H1 (cell line): ENCODE measurements at places on chromosomes 13 and 19. TPM values are rescaled to one million over a fixed set of nuclear protein-coding genes. Genes with fewer than 3 reads are reported as not detected.

DNA sequence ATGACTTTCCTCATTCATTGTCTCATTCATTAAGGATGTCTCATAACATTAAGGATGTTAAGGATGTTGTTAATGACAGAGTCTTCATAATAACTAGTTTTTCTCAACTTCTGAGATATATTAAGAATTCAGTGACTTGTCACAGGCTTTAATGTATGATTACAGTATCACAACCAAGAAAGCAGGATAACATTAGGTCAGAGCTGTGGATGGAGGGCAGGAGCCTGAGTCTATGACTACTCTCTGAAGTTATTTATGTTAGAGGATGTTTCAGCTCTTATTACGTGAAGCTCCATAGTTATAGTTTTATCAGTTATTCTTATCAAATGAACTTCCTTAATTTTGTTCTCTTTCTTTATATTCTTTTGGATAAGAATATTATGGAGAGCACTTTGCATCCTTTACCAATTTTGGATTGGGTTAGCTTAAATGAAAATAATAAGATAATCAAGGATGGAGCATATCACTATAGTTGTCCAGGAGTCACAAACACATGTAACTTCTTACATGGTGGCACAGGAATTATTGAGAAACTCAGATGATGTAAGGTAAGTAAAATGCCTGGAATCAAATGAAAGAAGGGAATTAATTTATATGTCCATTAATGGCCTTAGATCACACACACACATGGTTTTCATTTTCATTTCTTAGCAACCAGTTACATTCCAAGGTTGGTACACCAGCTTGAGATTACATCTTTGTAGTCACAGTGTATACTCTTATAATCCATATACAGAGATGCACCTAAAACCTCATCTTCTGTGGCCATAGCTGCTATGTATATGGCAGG lies 57.0 kb downstream of the SLC10A2 start:
- DNase-seq: no peak
- H3K27ac ChIP-seq: no peak overlapping the region
- H3K27me3 ChIP-seq: no peaks in the 10 kb centered on the region
- H3K4me1 ChIP-seq: no peaks in the 10 kb centered on the region

DNA sequence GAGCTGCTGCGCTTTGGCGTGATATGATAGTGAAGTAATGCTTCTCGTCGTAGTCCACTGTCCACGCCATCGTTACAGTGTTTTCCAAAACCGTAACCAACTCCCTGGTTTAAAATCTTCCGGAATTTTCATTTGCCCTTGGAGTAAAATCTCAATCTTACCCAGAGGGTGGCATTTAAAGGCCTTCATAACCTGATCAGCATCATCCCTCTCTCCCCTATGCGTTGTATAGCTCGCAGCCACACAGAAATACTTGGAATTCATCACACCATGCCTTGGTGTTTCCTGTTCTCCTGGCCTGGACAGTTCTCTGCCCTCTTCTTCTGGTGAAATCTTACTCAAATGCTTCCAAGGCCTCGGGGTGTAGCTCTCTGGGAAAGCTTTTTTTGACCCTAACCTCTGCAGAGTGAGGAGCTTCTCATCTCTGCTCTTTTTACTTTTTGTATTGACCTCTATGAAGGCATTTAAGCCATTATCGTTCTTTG lies 839 bp downstream of the MPHOSPH8 start:
- H3K4me3 ChIP-seq: peak overlapping the region; percentile 80
- no peak overlapping the region for H3K27ac ChIP-seq
- no peaks in the 10 kb centered on the region for H3K27me3 ChIP-seq
- H3K36me3 ChIP-seq: no peaks in the 10 kb centered on the region; the same call in 1 of the 2 replicates
- DNase-seq: no peak

- DNase-seq: no peak
- H3K27ac ChIP-seq: no peak overlapping the region
- H3K4me3 ChIP-seq: no peak overlapping the region
- no peaks in the 10 kb centered on the region for H3K4me1 ChIP-seq
Observed at GRCh38 chr19:54790711-54791110, 12.7 kb upstream of the KIR2DL4 start.

GRCh38 chr19:46919324-46919723 lies 58.5 kb downstream of the ARHGAP35 start:
- peaks cover 29% of the 10 kb centered on the region for H3K36me3 ChIP-seq
- H3K27ac ChIP-seq: no peak overlapping the region
- DNase-seq: no peak
- H3K27me3 ChIP-seq: no peaks in the 10 kb centered on the region

- peaks cover 19% of the 10 kb centered on the region for H3K27me3 ChIP-seq
- no peaks in the 10 kb centered on the region for H3K36me3 ChIP-seq
- no peak overlapping the region for H3K27ac ChIP-seq
- peak overlapping the region; percentile 65 for H3K4me3 ChIP-seq
Observed at GRCh38 chr13:99087954-99088491, 110.2 kb upstream of the DOCK9 start.

- H3K4me3 ChIP-seq: no peak overlapping the region
- H3K27ac ChIP-seq: no peak overlapping the region
- DNase-seq: no peak
- H3K27me3 ChIP-seq: no peaks in the 10 kb centered on the region
- H3K36me3 ChIP-seq: no peaks in the 10 kb centered on the region
Observed at GRCh38 chr13:47081246-47081645, 184.4 kb upstream of the HTR2A start.

DNA sequence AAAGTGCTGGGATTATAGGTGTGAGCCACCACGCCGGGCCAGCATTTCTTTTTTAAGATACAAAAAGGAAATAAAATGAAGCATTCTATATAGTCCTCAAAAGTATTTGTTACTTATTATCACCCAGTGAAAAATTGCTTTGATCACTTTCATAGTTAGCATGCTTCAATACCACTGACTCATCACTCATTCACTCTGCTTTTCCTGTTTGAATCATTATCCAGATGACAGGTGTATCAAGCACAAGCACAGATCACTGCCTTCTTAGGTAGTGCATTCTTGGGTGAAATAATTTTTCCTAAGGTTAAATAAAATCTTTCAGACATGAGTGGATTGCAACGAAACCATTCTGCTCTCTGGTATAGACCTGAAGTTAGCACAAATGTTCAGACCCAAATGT lies 35.8 kb upstream of the SPART start:
- H3K4me3 ChIP-seq: no peak overlapping the region
- H3K36me3 ChIP-seq: no peaks in the 10 kb centered on the region
- H3K4me1 ChIP-seq: no peaks in the 10 kb centered on the region
- H3K27me3 ChIP-seq: no peaks in the 10 kb centered on the region
- DNase-seq: no peak

DNA sequence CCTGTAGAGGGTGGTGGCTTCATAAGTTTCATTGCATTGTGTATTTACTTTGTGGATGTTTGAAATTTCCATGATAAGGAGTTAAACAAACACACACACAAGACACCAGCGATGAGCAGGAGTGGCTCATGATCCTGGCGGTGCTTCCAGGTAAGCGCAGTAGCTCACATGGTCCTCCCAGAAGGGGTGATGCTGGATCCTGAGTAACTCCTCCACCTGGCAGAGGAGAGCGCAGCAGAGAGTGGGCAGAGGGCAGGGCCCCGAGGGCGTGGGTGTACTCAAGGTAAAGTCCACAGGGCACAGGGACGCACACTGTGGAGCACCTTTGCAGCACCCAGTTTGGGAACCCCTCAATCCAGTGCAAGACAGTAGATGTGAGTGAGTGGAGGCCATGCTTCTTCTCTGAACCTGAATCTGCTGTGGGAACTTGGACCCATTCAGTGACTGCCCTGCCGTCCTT lies 54.0 kb downstream of the RFX2 start:
- no peak overlapping the region for H3K27ac ChIP-seq
- H3K4me1 ChIP-seq: no peaks in the 10 kb centered on the region
- no peak overlapping the region for H3K4me3 ChIP-seq
- DNase-seq: no peak
- no peaks in the 10 kb centered on the region for H3K27me3 ChIP-seq
- no peaks in the 10 kb centered on the region for H3K36me3 ChIP-seq

DNA sequence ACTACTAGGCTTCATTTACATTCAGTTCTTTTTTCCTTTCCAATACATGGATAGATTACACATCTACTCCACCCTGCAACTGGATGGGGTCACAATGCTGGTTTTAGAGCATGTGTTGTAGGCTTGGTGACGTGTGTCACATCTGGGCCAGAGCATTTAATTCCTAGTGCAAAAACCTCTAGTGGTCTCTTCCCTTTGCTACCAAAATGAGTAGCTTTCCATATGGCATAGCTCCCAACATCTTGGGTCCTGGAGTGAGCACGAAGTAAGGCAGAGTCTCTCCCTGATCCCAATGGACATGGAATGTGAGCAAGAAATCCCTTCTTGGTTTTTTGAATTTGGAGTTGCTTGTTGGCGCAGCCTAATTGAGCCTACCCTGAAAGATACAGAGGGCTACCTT lies 51.7 kb downstream of the TNFSF11 start:
- no peaks in the 10 kb centered on the region for H3K36me3 ChIP-seq
- H3K4me1 ChIP-seq: no peaks in the 10 kb centered on the region
- H3K4me3 ChIP-seq: no peak overlapping the region
- no peaks in the 10 kb centered on the region for H3K27me3 ChIP-seq
- H3K27ac ChIP-seq: no peak overlapping the region

GRCh38 chr13:110015253-110015652 lies 228.9 kb upstream of the IRS2 start:
- H3K36me3 ChIP-seq: no peaks in the 10 kb centered on the region
- no peaks in the 10 kb centered on the region for H3K27me3 ChIP-seq
- no peak overlapping the region for H3K4me3 ChIP-seq
- no peak overlapping the region for H3K27ac ChIP-seq
- DNase-seq: no peak
- no peaks in the 10 kb centered on the region for H3K4me1 ChIP-seq

GRCh38 chr19:57302020-57302465 lies 18.2 kb upstream of the ZNF543 start:
- no peak overlapping the region for H3K27ac ChIP-seq
- no peaks in the 10 kb centered on the region for H3K27me3 ChIP-seq
- no peak overlapping the region for H3K4me3 ChIP-seq
- no peaks in the 10 kb centered on the region for H3K36me3 ChIP-seq
- no peak for DNase-seq

DNA sequence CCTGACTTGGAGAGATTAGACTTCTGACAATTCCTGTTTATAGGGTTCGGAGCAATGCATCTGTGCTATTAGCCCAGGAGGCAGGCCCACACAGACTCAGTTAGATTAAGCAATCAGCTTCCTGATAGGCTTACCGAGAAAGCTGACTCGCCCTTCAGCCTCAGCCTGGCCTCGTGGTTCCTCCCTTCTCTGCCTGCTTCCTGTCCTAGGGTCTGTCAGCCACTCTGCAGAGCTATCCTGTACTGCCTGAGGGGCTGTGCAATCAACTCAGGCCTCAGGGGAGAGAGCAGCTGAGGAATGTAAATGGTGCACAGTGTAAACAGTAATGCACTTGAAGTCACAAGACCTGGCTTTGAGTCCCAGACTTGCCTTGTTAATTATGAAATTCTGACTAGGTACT lies 30.7 kb downstream of the HTR2A start:
- no peaks in the 10 kb centered on the region for H3K36me3 ChIP-seq
- no peaks in the 10 kb centered on the region for H3K27me3 ChIP-seq
- H3K27ac ChIP-seq: no peak overlapping the region
- H3K4me1 ChIP-seq: no peaks in the 10 kb centered on the region

DNA sequence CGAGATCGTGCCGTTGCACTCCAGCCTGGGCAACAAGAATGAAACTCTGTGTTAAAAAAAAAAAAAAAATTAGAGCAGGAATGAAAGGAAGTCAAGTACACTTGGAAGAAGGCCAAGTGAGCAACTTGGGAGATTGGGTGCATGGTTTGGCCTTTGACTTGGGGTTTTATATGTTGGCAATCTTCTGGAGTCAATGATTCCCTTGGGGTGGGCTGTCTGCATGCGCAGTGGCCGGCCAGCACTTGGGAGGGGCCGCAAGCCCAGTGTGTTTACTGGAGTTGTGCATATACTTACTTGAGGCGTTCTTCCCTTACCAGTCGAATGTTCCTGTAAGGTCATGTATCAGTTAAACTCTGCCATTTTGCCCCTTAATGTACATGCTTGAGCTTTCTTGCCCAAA lies 103.9 kb downstream of the FAM216B start:
- no peaks in the 10 kb centered on the region for H3K27me3 ChIP-seq
- DNase-seq: no peak
- H3K4me1 ChIP-seq: no peaks in the 10 kb centered on the region; the same call in 1 of the 2 replicates
- H3K36me3 ChIP-seq: no peaks in the 10 kb centered on the region
- H3K4me3 ChIP-seq: no peak overlapping the region

GRCh38 chr13:43284162-43284561 lies 260.8 kb downstream of the DNAJC15 start:
- no peak overlapping the region for H3K4me3 ChIP-seq
- no peak overlapping the region for H3K27ac ChIP-seq
- no peaks in the 10 kb centered on the region for H3K36me3 ChIP-seq
- DNase-seq: no peak
- H3K27me3 ChIP-seq: no peaks in the 10 kb centered on the region

DNA sequence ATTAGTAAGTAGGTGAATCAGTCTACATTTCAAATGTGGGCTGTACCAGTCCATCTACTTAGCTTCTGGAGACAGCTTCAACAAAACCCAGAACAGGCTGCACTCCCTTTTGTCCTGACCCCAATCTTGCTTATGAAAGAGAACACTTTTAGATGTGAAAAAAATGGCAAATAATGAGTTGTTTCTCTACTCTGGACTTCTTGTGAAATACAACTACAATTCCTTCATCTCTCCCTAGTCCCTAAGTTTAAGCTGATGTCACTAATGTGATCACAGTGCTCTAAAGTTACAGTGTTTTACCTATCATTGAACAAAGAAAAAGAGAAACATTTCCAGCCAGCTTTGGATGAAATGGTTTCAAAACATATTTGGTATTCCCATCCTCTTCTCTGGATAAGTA lies 183.9 kb downstream of the LHFPL6 start:
- DNase-seq: no peak
- no peak overlapping the region for H3K4me3 ChIP-seq
- H3K4me1 ChIP-seq: peaks cover 23% of the 10 kb centered on the region
- H3K27ac ChIP-seq: no peak overlapping the region
- no peaks in the 10 kb centered on the region for H3K36me3 ChIP-seq

- H3K27ac ChIP-seq: no peak overlapping the region
- H3K4me3 ChIP-seq: no peak overlapping the region
- no peak for DNase-seq
- H3K27me3 ChIP-seq: no peaks in the 10 kb centered on the region
Observed at GRCh38 chr13:39311619-39312018, 273.4 kb downstream of the NHLRC3 start.

DNA sequence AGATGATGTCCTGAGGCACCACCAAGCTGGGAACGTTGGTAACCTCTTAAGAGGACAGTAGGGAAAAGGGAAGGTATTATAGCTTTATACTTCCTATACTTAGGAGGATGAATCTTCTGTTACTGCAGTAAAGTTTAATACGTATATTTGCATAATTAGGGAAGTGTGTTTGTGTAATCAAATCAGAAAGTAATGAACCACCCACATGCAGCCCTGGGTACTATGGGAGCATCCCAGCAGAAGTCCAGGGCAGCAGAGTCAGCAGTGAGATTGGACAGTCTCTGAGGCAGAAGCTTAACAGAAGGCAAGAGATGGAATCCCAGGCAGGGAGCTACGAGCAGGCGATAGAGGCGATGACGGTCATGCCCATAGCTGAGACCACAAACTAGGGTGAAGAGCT lies 12.5 kb downstream of the SAFB start:
- no peak overlapping the region for H3K4me3 ChIP-seq
- H3K27me3 ChIP-seq: no peaks in the 10 kb centered on the region

ZNF829 gene
- 2.3 and 3.3 TPM in 2 replicates for total RNA-seq

C19orf38 gene
- total RNA-seq: 0.27 TPM in 1 of 2 replicates, not detected in the other

ZNF799 gene
- 3.0 and 4.2 TPM in 2 replicates for total RNA-seq

PDX1 gene
- total RNA-seq: not detected in 2 replicates

SLC10A2 gene
- total RNA-seq: not detected in 2 replicates

BIVM gene
- total RNA-seq: 5.4 and 5.5 TPM in 2 replicates

AP3D1 gene
- total RNA-seq: 174 and 184 TPM in 2 replicates

CCDC70 gene
- total RNA-seq: not detected in 2 replicates

IZUMO2 gene
- 0.94 and 1.7 TPM in 2 replicates for total RNA-seq

C19orf85 gene
- total RNA-seq: 3.2 and 3.6 TPM in 2 replicates

TTC9B gene
- not detected in 2 replicates for total RNA-seq
